ENCODE measurements at places on chromosomes 16 and 17.

DNA sequence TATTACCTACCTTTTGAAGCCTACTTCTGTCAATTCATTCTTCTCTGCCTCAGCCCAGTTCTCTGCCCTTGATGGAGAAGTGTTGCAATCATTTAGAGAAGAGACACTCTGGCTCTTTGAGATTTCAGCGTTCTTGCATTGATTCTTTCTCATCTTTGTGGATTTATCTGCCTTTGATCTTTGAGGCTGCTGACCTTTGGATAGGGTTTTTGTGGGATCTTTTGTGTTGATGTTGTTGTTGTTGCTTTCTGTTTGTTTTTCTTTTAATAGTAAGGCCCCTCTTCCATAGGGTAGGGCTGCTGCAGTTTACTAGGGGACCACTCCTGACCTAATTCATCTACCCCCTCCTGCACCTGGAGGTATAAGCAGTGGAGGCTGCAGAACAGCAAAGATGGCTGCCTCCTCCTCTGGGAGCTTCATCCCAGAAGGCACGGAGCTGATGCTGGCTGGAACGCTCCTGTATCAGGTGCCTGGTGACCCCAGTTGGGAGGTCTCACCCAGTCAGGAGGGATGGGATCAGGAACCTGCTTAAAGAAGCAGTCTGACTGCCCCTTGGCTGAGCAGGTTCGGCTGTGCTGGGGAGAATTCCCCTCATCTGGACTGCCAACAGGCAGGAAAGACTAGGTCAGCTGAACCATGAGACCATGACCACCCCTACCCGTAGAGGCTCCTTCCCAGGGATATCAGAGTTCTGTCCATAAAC, 28.0 kb downstream of the NFATC3 start:
- DNase-seq, result no peak

GRCh38 chr16:54696522-54696921, 234.1 kb upstream of the IRX5 start:
- DNase-seq, result no peak

- DNase-seq, result no peak
Observed at GRCh38 chr17:42676424-42677011, at the start of gene PLEKHH3. Gene PLEKHH3, minus strand, starts transcription at chr17:42676994. Its CDS starts 431 bp downstream, at chr17:42676563.

GRCh38 chr16:13956635-13957196, 36.8 kb downstream of the ERCC4 start:
- no peak for DNase-seq

- no peak for DNase-seq
Observed at GRCh38 chr16:11118479-11118878, 137.5 kb downstream of the SOCS1 start.

- DNase-seq, result no peak
Observed at GRCh38 chr16:15856182-15856581, 646 bp downstream of the MYH11 start.

DNA sequence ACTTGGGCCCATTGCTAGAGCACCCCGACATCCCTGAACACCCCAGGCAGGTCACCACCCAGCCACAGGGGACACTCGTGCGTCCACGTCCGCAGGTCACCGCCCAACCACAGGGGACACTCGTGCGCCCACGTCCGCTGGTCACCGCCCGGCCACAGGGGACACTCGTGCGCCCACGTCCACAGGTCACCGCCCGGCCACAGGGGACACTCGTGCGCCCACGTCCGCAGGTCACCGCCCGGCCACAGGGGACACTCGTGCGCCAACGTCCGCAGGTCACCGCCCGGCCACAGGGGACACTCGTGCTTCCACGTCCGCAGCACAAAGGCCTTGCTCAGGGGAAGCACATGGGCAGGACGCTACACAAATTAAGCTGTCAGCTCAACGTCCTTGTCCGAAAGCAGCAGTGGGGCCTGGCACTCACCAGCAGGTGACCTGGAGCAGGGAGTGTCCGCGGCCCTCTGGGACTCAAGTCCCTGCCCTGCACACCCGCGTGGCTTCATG, 17.7 kb downstream of the GALNS start:
- no peak for DNase-seq

GRCh38 chr16:73432850-73433730, 385.2 kb upstream of the ZFHX3 start:
- DNase-seq, result no peak

Data from HuH-7.5 (cell line).